HS-5 (cell line): ENCODE measurements at places on chromosomes 12 and 14.

- peak; percentile 13 for DNase-seq
These were observed 199.7 kb downstream of the ANO2 start for GRCh38 chr12:5745251-5745888.

GRCh38 chr14:22530127-22530526 lies 58.9 kb downstream of the DAD1 start:
- no peak for DNase-seq

GRCh38 chr12:92034083-92034482 lies 111.6 kb downstream of the BTG1 start:
- DNase-seq, result no peak

DNA sequence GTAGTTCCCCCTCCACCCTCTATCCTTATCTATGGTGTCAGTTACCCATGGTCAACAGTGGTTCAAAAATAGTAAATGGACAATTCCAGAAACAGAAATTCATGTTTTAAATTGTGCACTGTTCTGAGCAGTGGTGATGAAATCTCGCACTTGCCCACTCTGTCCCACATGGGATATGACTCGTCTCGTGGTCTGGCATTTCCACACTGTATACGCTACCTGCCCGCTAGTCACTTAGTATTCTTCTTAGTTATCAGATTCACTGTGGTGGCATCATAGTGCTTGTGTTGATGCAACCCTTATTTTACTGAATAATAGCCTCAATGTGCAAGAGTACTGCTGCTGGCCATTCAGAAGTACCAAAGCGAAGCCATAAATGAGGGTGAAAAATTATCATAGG lies 507.0 kb downstream of the SNAPC1 start:
- no peak for DNase-seq

DNA sequence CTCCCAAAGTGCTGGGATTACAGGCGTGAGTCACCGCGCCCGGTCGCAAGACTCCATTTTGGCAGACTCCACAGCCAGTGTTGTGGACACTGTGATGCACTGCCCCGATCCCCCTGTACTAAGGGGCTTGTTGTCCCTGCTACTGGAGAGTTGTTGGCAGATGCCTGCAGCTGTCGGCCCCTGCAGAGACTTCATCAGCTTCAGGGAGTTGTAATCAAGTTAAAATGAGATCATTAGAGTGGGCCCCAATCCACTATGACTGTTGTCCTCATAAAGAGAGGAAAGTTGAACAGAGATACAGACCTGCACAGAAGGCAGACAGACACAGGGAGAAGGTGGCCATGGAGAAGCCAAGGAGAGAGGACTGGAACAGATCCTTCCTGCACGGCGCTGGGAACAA lies 23.7 kb upstream of the TUBA1A start:
- DNase-seq, result no peak

DNA sequence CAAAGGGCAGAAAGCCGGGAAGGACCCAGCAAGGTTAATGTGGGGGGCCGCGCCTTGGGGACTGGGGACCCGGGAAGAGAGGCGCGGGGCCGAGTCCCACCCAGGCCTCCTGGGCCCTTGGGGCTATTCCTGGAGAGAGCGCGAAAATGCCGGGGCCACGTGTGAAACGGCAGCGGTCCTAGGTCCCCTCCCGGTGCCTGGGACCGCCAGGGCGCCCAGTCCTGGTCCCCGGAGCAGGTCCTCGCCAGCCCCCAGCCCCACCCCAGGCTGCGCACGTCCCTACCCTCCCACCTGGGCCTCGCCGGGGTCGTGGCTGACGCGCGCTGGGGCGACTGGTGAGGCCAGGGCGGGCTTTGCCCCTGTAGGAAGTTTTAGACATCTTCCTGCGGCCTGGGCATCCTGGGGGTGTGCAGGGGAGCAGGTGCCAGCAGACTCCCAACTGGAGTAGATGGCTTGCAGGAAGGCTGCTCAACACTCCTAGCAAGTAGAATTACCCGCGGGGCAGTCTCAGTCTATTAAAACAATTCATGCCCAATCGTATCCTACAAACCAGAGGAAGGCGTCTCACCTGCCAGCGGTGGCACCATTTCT lies 708 bp downstream of the FAR2 start:
- no peak for DNase-seq

GRCh38 chr12:64780132-64780530 lies 20.9 kb upstream of the GNS start:
- DNase-seq, result no peak

DNA sequence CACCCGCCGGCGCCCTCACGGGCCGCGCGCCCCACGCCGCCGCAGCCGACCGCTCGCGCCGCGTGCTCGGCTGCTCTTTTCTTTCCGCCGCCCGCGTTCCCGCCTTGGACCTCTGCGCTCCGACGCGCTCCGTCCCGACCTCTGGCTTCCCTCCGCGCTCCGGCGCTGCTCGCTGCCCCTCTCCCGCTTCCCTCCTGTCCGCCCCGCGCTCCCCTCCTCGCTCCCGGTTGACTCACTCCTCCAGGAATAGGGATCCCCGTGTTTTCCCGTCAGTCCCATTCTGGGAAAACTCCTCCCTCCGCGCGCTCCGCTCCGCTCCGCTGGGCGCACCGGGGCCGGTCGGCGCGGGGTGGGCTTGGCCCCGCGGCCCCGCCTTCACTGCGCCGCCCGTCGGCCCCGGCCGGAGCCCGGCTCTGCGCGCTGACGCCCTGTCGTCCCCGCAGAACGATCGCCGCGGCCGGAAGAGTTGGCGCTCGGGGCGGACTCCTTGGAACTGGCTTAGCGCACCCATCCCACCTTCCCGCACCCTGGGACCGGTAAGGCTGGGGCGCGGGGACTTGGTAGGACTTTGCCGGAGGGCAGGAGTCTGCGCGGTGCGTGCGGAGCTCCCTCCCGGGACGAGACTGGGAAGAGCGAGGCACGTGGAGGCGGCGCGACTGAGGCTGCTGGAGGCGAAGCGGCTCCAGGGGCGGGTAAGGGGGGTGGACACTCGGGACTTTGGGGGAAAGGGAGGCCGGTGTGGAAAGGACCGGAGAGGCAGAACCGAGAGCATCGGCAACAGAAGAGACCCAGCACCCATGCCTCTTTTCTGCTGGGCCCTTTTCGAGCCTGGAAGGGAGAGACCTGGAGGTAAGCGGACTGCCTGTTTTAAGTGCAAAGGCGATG lies 550 bp downstream of the TEAD4 start:
- DNase-seq, result no peak

GRCh38 chr12:43112101-43112920 lies 439.7 kb downstream of the ADAMTS20 start:
- DNase-seq, result no peak

DNA sequence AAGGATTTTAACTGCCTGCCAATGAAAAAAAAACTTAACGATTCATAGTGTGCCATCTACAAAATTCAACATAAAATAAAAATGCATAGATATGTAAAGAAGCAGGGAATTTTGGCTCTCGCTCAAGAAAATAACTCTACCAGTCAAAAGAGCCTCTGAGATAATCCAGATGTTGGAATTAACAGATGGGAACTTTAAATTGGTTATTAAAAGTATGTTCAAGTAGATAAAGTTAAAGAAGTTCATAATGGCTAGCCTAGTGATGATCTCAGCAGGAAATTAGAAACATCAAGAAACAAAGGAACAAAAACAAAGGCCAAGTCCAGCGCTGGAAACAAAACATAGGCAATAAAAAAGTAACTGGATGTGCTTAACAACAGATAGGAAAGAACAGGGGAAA lies 23.1 kb downstream of the PIK3C2G start:
- DNase-seq, result no peak

DNA sequence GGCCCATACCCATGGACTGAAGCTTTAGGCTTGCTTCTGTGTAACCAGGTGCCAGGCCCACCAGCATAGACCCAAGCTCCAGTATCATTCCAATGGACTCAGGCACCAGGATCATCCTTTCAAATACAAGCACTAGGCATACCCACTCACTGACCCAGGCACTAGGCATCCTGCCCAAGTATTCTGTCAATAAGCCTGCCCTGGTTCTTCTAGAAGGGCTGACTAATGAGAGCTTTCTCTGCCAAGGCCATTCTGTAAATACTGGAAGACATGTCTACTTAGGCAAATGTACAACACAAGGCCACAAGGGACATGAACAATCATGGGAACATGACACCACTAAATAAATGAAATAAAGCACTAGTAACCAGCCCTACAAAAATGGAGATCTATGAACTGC lies 352.2 kb downstream of the FSCB start:
- no peak for DNase-seq

DNA sequence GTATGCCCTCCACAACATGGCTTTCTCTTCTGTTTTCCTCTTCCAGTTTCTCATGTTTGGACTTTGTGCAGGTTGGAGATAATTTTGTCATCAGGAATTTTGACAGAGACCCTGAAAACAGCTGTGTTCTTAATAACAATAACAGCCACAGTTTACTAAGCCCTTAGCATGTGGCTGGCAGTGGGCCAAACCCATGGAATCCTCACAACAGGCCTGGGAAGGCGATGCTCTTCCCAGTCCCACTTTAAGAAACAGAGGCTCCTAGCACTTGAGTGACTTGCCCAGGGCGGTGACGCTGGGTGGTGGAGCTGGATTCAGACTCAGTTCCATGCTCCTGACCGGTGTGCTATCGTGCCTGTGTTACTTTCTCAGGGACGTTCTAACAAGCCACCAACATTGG lies 20.1 kb upstream of the PLEKHG3 start:
- no peak for DNase-seq

GRCh38 chr12:68591734-68592418 lies 18.8 kb upstream of the RAP1B start:
- DNase-seq, result no peak

GRCh38 chr14:34129927-34130552 lies 179.2 kb upstream of the EGLN3 start:
- no peak for DNase-seq

DNA sequence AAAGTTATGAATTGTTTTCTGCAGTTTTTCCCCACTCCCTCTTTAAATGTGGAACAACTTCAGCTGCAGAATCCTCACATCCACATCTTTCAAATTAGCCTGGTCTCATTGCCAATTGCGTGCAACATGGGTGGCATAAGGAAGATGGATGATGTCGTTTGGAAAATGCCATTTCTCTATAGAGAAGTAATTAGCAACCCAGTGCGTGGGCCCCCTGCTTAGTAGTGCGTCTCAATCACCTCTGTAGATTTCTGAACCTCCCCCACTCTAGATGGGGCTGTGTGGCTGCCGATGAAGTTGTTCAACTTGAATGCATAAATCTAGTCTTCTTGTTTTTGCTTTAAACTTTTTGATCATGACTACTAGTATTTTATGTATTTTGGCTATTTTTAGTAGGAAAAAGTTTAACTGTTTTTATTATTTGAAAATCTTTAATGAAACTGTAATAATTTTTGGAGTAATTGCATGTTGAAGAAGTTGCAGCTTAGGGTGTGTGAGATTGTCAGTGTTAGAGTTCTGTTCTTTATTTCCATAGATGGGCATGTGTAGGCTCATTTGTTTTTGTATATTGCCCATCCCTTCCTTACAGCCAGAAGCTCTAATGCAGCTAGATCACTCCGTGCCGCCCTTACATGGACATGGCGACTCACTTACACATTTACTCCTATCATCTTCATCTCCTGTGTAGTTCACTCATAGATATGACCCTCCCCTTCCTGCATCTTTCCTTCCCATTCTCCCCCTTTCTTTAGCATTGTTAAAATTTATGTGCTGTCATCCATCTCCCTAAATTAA lies 358.2 kb downstream of the DIO2 start:
- DNase-seq, result no peak

- DNase-seq, result no peak
These were observed 17.2 kb downstream of the PITPNM2 start for GRCh38 chr12:123133701-123134100.

GRCh38 chr12:1719139-1719538 lies 28.3 kb downstream of the ADIPOR2 start:
- no peak for DNase-seq

DNA sequence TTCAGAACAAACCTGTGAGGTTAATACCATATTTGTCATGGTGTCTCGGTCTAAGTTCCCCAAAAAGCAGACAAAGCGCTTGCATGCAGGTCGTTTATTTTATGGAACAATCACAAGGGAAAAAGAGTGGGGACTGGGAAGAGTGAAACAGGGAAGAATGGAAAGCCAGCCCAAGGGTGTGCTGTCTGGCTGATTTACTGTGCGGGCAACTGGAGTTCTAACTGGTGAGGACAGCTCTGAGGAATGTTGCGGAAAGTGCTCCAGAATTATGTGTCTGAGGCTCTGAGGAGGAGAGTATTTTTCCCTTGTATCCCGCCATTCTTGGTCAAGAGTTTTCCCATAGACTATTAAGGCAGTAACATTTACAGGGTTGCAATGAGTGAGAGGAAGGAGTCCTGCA lies 465.4 kb downstream of the RMST start:
- no peak for DNase-seq

- no peak for DNase-seq
These were observed 264.2 kb downstream of the BCL11B start for GRCh38 chr14:99007795-99008194.

- no peak for DNase-seq
These were observed 104.5 kb downstream of the SLC8A3 start for GRCh38 chr14:70084226-70084625.

GRCh38 chr12:70885956-70886355 lies 34.6 kb downstream of the PTPRR start:
- DNase-seq, result no peak

DNA sequence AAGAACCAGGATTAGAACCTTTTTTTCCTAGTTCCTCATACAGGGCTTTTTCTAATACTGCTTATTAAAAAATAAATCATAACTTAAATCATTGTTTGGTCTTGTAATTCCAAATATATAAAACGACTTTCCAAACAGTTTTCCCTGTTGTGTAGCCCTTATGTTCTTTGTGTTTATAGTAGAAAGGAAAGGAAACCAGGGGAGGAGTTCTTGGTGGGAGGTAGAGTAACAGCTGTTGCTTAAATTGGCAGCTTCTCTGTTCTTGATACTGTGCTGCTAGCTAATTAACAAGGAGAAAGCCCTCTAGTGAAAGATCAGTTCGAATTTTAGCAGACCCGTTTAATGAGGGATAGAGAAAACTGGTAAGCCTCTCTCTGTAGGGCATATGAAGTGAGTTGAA lies 15.0 kb downstream of the SRP54 start:
- no peak for DNase-seq

DNA sequence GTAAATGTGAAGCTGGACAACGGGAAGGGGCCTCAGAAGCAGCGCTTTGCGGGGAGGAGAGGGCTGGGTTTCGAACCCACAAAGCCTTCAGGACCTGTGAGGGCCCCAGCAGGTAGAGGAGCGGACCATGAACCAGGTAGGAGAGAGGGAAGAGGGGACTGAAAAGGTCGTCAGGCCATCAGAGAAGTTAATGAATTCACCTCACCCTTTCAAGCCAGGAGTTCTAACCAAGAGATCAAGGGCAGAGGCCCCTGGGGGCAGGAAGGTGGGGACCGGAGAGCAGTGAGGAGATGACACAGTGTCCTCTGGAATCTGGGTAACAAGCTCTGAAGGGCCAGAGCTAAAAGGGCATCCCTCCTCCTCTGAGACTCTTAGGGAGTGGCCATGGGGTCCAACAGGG lies 19.4 kb downstream of the SERPINA1 start:
- DNase-seq, result no peak

GRCh38 chr14:93269341-93270068 lies 62.4 kb downstream of the UBR7 start:
- peak; percentile 34 for DNase-seq

GRCh38 chr14:52701223-52701622 lies 5.8 kb upstream of the PSMC6 start:
- DNase-seq, result no peak

GRCh38 chr14:77804592-77804991 lies 4.7 kb downstream of the ADCK1 start:
- DNase-seq, result no peak

GRCh38 chr14:35222872-35223466 lies 69.2 kb upstream of the PSMA6 start:
- no peak for DNase-seq
